ENCODE measurements at places on chromosomes 16 and 17.
A peak's percentile ranks its signal among the peaks of the same experiment; 100 is the strongest.

GRCh38 chr16:81850197-81850944, 71.3 kb downstream of the PLCG2 start:
- DNase-seq = no peak

GRCh38 chr16:85420501-85421337, 192.4 kb upstream of the GSE1 start:
- peak; percentile 89 for DNase-seq

- no peak for DNase-seq
Measured at GRCh38 chr17:60361889-60362288, 30.0 kb downstream of the USP32 start.

- no peak for DNase-seq
Measured at GRCh38 chr16:64445245-64445644, 676.6 kb downstream of the CDH11 start.

DNA sequence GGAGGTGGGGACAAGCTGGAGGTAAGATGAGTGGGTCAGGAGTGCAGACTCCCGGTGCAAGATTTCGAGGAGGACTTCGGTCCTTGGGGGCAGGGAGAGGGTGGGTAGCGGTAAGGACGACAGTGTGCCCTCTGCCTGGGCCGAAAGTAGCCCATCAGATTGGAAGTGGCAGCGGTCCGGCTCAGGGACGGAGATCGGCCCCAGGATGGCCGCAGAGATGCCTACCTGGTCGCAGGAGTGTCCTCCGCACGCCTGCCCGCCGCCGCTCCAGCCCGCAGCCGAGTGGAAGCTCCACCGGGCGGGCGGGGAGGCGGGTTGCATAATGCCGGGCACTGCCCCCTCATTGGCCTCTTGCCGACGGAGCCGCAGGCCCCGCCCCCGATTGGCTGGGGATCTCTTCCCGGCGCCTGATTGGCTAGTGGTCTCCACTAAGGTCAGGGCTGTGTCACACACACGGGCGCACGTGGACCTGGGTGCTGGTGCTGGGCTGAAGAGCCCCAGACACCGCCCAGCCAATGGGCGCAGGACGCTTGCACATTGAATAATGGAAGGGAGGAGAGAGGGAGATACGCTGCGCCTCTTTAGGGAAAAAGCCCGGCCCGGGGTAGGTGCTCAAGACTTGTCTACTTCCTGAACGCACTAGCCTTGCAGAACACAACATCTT, at the start of gene PER1:
PER1 (minus strand) TSS at position 293 of the 664 bp plus-strand sequence. CDS start 1,698 bp downstream, outside the sequence.
- no peak for DNase-seq

GRCh38 chr17:52938623-52939230, 780.2 kb upstream of the CA10 start:
- DNase-seq = no peak

DNA sequence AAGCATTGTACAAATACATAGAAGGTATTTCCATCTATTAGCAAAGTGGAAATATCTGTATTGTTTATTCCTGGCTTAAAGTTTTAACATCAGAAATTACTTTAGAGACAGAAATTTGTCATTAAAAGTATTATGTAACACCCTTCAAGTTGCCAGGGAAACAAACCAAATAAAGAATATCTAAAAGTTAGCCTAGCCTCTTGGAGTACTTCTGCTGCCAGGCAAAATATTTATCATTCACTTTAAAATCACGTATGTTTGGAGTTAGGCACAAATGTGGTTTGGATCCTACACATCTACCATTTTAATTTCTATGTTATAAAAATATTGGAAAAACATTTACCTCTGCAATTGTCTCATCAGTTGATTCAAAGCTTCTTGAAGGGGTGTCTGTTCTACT, 14.7 kb downstream of the BRD7 start:
- no peak for DNase-seq

DNA sequence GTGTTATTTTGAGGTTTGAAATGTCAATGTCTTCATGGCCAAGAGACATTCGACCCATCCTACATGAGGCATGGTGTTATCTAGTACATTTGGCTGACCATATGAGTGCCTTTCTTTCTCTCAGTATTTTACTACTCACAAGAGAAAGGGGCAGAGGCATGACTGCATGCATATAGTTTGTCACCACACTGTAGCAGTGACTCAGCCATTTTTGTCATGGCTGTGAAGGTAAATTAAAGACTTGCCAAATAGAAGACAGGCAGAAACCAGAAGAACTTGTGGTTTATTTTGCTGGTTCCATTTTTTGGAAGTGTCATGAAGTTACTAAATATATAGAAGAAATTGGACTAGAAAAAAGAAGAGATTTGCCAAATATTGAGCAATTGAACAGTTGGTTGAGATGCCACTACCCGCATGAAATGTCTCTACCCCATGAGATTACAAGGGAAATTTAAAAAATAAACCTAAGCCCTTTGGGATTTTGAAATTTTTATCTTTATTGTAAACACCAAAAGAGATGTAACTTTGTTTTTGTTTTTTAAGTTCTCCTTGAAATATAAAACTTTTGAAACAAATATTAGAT, 170.3 kb downstream of the CHD9 start:
- no peak for DNase-seq

DNA sequence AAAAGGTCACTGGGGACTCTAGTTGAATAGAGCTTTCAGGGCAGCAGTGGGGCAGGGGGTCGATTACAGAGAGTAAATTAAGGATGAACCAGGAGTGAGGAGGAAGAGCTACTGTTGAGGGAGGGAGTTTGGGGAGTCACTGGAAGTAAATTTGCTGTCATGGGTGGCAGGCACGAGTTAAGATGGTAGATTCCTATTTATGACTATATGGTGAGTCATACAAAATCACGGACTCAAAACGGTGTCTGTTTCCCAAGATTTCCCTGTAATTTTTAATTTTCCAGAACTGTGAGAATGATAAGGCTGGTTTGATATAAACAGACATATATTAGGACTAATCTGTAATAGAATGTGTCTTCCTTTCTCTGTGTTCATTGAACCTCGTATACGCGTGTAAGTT, 287.6 kb upstream of the GOT2 start:
- DNase-seq = no peak

- DNase-seq = no peak
Measured at GRCh38 chr16:78994135-78994745, 606.3 kb downstream of the MAF start.

- DNase-seq = no peak
Measured at GRCh38 chr16:28110479-28110878, 47.0 kb upstream of the GSG1L start.

DNA sequence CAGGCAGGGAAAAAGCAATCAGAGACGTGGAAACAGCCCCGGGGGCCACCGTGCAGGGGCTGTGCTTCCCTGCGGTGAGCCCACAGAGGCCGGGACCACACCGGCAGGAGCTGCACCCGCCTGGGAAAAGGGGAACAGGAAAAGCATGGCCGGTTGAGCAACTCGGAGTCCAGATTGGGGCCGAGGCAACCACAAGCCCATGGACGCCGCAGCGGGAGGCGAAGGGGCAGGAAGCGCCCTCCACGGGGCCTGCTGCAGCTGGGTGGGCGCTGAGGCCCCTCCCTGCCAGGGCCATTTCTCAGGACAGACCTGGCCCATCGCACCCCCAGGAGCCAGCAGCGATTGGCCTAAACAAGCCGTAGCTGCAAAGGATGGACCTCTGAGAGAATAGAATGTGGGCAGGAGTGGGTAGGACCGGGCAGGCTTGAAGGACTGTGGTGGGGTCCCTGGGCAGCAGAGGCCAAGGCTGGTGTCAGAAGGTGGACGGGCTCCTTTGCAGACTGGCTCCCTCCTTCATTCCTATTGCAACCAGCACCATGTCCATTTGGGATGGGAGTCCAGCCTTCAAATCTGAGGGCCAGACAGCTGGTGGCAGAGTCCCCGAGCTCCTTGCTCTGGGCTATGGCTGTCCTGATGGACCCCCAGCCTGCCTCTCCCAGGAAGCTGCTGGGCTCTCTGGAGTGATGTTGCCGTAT, 30.4 kb downstream of the COX4I1 start:
- DNase-seq = no peak

DNA sequence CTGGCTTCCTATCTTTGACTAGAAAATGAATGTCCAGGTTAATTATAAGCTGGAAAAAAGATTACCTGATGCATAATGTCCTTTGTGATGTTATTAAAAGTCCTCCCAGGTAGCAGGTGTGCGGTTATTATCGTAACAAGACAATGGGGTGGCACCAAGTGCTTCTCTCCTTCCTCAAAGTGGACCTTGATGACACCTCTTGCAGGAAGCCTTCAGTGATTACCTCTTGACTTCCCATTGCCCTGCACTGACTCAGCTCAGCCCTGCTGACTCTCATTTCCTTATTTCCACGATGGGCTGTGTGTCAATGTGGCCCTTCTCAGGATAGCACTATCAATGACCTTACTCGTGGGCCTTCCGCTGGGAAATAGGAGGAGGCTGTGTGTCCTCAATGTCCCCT, 477.4 kb upstream of the CCL2 start:
- DNase-seq = no peak

DNA sequence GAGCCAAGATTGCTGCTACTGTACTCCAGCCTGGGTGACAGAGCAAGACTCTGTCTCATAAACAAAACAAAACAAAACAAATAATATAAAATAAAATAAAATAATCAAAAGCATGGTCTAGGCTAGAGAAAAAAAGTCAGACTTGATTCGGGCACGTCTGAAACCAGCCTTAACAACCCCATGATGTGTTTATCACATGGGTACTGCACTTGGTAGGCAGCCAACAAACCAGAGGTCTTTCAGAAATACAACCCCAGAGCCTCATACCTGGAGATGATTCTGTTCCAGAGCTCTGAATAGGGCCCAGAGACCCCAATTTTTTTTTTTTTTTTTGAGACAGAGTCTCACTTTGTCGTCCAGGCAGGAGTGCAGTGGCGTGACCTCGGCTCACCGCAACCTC, 9.6 kb upstream of the HAPSTR1 start:
- DNase-seq = no peak

- DNase-seq = no peak
Measured at GRCh38 chr17:70109497-70109896, 34.5 kb downstream of the KCNJ16 start.

All from GM19239 (cell line).